Myocyte (in vitro differentiated cells): ENCODE measurements at places on chromosomes 7 and 10.
A peak's percentile ranks its signal among the peaks of the same experiment; 100 is the strongest.

- no peak for DNase-seq
Observed at GRCh38 chr7:149007611-149008010, 20.7 kb downstream of the PDIA4 start.

GRCh38 chr7:139725077-139725476 lies 52.7 kb downstream of the HIPK2 start:
- DNase-seq: peak; percentile 71

DNA sequence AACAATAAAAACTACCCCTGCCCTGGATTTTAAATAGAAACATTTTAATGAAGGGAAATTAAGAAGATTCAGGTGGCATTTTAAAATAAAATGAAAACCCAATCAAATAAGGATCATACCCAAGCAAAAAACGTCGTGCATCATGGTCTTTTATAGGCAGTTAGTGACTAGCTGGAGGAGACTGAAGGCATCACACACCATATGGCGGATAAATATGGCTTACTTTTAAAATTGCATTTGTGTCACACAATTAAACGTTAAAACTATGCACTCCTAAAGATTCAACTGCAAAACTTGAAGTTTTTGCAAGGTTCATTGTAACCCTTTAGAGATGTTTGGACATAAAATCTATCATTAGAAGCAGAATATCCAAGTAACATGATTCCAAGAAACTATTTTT lies 200.1 kb upstream of the NRG3 start:
- DNase-seq: no peak

DNA sequence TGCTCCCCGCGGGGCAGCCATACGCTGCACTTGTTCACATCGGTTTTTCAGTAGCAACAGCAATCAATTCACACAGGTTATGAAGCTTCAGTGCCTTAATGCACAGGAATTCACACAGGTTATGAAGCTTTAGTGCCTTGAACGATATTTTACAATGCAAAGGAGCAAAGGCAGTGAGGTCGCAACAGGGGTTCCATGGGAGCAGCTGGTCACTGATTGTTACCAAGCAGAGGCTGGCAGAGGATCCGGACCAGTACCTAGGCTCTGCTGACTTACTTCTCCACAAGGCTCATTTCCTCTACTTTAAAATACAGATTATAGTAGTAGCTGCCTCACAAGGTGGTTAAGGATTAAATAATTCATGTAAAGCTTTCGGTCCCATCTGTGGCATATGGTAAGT lies 95.2 kb upstream of the ODAD2 start:
- DNase-seq: no peak

DNA sequence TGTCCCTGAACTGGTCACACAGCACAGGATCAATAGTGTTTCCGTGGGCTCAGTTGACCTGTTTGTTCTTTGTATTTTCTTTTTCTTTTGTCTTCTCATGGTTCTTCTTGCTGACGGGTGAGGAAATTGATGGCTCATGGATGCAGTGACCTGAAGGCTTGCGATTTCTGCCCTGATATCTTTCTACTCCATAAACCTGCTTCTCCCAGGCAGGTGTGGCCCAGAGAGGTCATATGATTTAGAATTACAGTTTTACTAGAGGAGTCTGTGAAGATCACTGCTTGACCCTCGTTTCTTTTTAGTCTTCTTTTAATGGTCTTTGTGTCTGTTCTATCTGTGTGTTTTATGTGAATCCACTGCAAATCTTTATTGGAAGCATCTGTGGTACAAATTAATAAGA lies 195.1 kb upstream of the KLF6 start:
- no peak for DNase-seq

- no peak for DNase-seq
Observed at GRCh38 chr7:121766676-121767075, 106.3 kb upstream of the PTPRZ1 start.

GRCh38 chr7:85719981-85720953 lies 533.4 kb upstream of the SEMA3D start:
- no peak for DNase-seq

GRCh38 chr10:49185213-49185612 lies 3.0 kb downstream of the TMEM273 start:
- no peak for DNase-seq

DNA sequence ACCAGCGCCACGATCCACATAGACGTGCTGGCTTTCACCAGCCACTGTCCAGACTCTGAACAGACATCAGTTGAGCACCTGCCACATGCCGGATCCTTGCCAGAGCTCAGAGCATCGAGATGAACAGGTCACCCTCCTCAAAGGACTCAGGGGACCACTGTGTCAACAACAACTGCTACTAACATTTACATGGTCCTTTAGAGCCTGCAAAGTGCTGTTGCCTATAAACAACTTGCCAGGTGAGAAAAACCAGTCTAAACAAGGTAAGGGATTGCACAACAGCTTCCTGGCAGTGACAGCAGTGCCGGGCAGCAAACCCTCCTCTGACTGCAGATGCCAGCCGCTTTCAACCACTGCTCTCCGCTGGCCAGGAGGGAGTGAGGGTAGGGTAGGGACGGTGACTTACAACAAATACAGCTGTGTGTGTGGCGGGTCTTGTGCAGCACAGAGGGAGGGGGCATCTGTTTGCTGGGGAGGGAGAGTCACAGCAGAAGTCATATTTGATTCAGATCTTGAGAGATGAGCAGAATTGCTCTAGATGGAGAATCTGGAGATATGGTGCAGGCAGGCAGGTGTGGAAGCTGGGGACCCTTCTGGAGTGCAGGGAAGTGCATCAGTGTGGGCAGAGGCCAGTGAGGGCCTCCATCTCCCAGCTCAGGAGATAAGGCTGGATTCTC lies 32.8 kb upstream of the RHEB start:
- DNase-seq: peak; percentile 19

GRCh38 chr10:67520924-67521520 lies 175.0 kb downstream of the CTNNA3 start:
- DNase-seq: peak; percentile 71

- DNase-seq: no peak
Observed at GRCh38 chr10:29947701-29948060, 111.7 kb downstream of the JCAD start.
